ENCODE measurements at places on chromosomes 2 and 18. TPM values are rescaled to one million over a fixed set of nuclear protein-coding genes. Genes with fewer than 3 reads are reported as not detected.

The CFAP221 gene
- total RNA-seq = 3.1 TPM

DNA sequence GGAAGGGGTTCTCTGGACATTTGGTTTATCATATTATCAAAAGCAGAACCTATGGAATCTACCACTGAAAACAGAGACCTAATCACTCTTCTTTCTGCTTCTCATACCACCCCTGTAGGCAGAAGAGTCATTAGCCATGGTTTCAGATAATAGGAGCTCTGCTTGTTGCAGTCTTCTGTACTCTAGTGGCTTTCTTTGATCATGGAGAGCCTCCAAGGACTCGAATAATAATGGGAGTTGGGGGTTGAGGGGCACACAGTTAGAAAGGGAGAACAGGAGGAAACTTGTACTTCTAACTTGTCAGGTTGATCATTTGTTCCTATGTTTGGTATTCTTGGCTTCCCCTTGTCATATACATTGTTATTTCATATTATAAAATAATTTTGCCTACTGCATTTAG, 52.3 kb upstream of the VWC2L start:
- no peak for DNase-seq

GRCh38 chr2:60679036-60679780, 76.9 kb upstream of the PAPOLG start:
- no peak for DNase-seq

The TSPYL6 gene
- total RNA-seq = not detected

DNA sequence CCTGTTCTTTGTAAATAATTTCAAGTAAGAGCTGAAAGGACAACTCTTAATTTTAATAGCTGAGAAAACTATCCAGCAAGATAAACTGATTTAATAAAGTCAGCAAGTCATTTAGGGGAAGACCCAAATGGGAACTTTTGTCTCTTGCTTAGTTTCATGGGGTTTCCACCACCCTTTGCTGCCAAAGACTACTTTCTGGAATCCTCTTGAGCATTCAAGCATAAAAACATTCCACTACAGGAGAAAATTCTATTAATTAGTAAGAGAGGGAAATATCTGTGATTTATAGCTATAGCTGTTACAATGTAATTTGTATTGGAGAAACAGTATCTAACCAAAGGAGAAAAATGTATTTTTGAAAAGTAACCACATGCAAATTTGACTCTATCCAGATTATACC, 20.6 kb downstream of the EFEMP1 start:
- no peak for DNase-seq

The SNORC gene
- not detected for total RNA-seq

The RABL2A gene
- total RNA-seq = 14.1 TPM

GRCh38 chr2:218733171-218734021, 22.8 kb downstream of the TTLL4 start:
- DNase-seq = peak; percentile 34

DNA sequence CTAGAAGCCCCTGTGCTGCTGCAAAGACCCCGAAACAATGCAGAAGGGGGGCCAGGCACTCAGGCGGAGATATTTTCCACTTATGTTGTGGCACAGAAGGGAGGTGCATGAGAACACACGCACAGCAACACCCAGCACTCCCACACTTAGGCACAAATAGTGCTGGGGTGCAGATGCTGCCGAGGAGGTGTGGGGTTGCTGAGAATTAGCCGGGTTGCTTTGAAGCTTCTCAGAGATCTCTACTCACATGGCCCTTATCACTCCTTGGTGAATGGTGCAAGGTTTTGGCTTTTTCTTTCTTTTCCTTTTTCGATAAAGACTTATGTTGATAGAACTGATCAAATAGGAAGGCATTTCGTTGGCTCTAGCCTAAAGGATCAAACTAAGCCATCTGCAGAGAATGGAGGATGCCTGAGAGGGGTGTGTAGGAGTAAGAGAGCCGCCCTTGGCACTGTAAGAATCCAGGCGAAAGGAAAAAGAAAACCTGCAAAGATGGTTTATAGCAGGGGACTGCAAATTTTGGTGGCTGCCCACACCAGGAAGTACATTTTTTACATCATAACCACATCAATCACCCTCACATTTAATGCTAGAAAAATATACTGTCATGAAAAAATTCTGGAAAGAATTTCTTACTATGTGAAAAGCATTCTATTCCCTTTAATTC, 27.9 kb upstream of the FHL2 start:
- no peak for DNase-seq

- DNase-seq = no peak
Measured at GRCh38 chr18:24536326-24536725, 75.9 kb downstream of the HRH4 start.

GRCh38 chr18:3830604-3831003, 380.6 kb downstream of the TGIF1 start:
- DNase-seq = no peak

DNA sequence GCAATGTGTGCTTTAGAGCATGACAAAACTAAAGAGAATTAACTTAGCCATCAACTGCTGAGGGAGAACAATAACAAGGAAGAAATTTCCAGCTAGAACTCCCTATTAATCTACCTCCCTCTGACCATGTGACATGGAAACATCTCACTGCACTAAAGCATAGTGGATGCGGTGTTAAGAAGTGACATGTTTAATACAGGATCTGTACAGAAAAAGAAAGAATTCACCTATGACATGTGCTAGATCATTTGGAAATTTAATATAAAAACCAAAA, 202.3 kb upstream of the KLHL14 start:
- DNase-seq = no peak

GRCh38 chr2:8500124-8501054, 181.5 kb upstream of the ID2 start:
- peak; percentile 78 for DNase-seq

GRCh38 chr2:135909976-135910375, 33.7 kb upstream of the MCM6 start:
- no peak for DNase-seq

DNA sequence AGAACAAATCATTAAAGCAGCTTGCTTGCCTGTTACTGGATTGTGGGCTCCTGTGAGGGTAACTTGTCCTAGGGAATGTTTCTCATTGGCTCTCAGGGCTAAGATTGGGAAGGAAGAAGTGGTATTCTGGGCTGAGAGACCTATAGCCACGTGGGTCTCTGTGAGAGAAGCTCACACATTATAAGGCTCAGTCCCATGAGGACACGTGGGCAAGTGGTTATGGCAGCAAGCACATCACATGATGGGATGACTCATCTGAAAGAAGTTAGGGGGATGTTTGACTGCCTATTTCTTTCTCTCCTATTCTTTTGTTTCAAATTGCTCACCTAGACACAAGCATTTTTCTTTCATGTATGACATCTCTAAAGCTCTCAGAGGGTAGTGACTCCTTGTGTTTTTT, 418.0 kb upstream of the ST6GAL2 start:
- no peak for DNase-seq

The MC2R gene
- total RNA-seq = not detected

GRCh38 chr2:15701341-15701907, 109.8 kb downstream of the DDX1 start:
- DNase-seq = no peak

The TXNDC2 gene
- not detected for total RNA-seq

DNA sequence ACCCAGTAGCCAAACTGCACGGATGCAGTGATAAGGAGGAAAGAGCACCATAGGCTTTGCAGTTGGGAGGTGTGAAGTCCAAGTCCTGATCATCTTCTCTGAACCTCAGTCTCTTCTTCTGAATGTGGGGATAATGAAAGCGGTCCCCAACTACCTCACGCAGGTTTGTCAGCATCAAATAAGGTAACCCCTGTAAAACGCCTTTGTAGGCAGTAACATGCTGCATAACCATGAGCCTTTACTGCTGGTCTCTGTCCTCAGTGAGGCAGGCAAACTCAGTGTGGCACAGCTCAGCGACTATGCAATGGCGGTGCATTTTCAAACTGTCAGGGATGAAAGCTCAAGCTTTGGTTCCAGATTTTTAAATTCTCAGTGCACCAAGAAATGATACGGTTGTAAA, 46.1 kb downstream of the DNMT3A start:
- DNase-seq = no peak

- DNase-seq = no peak
Measured at GRCh38 chr2:162661618-162662017, 176.9 kb downstream of the KCNH7 start.

The CRYGC gene
- not detected for total RNA-seq

DNA sequence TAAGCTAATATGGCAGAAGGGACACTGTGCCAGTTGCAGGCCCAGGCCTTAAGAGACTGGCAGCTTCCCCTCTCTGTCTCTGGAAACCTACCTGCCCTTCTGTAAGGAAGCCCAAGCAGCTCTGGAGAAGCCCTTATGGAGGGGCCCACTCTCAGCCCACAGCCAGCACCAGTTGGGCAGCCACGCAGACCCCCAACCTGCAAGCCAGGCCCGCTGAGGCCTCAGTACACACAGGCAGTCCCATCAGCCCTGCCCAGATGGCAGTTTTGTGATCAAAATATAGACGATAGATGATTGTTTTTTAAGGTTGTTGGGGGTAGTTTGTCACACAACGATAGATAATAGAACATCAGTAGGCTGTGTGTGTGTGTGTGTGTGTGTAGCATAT, 36.8 kb upstream of the ALPP start:
- DNase-seq = no peak

The SLC35G4 gene
- total RNA-seq = not detected

The HOXD1 gene
- total RNA-seq = not detected

DNA sequence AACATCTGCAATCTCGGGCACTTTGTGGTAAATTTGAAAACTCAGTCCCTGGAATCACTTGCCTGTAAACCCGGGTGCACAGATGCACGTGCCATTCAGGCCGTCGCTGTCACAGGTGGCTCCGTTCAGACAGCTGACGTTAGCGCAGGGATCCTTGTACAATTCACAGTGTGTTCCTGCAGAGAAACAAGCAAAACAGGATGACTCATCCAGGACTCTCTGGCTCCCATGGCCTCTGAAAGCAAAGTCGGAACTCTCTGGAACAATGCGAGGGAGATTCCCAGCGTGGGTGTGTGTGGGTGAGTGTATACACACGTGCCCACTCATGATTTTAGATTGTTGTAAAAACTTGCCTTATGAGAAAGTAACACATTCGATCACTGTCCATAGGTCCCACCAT, 136.1 kb upstream of the PID1 start:
- DNase-seq = peak; percentile 47
